ENCODE measurements at places on chromosomes 16 and 17.
A peak's percentile ranks its signal among the peaks of the same experiment; 100 is the strongest.

- DNase-seq: peak; percentile 21
Observed at GRCh38 chr16:62041401-62041800, 5.2 kb upstream of the CDH8 start.

GRCh38 chr16:674968-675883 is at the start of gene RHBDL1:
RHBDL1 (plus strand) TSS chr16:675671; CDS start chr16:675791, 120 bp downstream.
- DNase-seq: no peak

- no peak for DNase-seq
Observed at GRCh38 chr17:32570081-32570396, 83.2 kb downstream of the CDK5R1 start.

DNA sequence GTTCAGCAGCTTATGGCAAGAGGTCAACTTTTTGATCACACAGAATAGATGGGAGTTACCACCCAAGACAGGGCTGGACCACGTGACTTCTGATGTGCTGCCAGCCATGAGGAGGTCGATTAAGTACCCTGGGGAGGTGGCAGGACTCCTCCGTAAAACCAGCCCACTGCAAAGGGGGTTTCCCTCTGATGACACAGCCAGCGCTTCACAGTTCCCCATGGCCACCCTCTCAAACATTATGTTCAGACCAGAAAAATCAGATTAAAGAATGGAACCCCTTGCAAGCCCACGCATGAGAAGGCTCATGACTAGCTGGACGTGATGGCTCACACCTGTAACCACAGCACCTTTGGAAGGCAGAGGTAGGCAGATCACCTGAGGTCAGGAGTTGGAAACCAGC is 222.9 kb downstream of the CPPED1 start:
- DNase-seq: no peak

DNA sequence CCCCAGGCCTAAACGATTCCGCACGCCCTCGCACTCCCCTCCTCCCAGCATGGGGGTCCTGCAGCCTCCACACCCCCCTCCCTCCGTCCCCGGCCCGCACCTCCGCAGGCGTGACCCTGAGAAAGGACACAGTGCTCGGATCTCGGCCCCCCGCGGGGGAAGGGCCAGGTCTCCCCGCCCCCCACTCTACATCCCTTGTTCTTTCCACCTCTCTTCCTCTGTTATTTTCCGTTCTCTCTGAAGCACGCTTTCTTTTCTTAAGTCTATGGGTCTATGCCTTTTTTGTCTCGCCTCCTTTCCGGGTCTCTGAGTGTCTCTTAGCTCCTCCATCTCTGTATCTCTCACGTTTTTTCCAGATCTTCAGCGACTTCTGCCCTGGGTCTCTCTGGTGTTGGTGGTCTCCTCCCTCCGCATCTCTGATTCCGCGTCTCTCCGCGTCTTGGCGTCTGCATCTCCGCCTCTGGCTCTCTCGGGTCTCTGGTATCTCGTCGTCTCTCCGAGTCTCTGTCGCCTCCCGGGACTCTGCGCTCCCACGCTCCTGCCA is 2.1 kb upstream of the HES7 start:
- DNase-seq: no peak

DNA sequence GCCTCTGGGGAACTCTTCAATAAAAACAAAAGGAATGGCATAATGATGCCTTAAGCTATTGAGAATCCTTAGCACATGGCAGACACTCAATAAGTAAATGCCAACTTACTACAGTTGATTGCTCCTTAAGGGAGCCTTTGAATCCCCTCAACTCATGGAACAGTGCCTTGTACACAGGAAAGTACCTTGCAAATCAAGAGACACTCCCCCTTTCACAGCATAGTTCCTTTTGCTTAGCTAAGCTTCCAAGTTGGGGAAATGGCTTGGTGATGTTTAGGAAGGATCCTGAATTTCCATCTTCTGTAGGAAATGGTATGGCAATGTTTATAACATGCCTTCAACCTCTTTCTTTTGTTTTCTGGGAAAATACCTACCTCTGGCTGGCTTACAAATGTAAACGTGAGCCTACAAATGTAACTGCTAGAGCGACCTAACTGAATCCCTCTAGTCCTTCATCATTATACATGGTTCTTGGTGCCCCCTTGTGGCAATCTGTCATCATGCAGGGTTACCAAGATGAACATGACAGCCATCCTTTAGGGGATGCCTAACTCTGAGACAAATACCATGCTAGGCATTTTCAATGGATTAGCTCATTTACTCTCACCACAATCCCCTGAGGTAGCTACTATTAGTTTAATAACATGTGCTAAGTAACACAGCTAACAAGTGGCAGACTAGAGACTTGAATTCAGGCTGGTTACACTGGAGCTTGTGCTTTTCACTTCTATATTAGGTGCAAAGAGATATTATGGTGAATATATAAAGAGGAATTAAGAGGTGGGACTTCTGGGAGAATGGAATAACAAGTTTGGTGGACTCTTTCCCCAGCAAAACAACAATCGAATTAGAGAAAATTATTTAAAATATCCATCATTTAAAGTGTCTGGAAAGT is 65.0 kb downstream of the MMD start:
- DNase-seq: peak; percentile 26

DNA sequence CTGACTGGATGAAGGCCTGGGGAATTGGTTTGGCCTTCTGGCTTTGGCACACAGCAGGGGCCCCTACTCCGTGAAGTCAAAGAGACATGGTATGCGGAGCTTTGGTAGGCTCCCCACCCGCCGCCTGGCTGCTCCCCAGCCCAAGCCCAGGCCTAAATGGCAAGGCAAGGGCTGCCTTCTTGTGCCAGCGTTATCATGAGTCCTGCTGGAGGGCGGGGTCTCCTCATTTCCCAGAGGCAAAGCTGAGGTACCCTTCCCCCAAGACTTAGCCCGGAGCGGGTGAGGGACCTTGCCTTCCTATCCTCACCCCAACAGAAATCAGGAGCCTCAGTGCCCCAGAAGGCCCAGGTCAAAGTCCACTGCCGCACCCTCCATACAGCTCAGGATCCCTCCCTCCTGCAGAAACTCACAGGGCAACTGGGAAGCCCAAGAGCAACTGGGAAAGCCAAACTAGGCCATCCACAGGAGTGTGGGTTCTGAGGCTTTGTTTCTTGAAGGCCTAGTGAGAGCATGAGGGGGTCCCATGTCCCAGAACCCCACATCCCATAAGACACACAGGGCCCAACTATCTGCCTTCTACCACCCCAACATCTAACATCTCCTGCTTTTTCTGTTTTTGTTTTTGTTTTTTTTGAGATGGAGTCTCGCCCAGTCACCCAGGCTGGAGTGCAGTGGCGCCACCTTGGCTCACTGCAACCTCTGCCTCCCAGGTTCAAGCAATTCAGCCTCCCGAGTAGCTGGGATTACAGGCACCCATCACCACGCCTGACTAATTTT is 9.3 kb downstream of the PGAP3 start:
- DNase-seq: no peak

- no peak for DNase-seq
Observed at GRCh38 chr17:74682028-74682427, 30.7 kb downstream of the CD300LF start.

DNA sequence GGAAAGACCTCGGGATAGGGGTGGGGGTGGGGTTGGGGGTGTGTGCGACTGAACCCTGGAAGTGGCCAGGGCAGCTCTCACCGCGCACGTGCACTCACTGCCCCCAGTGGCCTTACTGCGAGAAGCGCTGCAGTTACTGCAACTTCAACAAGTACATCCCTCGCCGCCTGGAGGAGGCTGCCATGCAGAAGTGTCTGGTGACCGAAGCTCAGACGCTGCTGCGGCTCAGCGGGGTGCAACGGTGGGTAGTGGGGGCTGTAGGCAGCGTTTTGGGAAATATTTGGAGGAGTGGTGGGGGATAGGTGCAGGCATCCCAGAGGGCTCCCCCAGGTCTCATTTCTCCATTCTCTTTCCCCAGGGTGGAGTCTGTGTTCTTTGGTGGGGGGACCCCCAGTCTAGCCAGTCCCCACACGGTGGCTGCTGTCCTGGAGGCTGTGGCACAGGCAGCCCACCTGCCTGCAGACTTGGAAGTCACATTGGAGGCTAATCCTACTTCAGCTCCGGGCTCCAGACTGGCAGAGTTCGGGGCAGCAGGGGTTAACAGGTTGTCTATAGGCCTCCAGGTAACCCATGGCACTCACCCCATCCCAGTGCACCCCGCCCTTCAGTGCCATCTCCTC is 972 bp downstream of the RSAD1 start:
- no peak for DNase-seq

DNA sequence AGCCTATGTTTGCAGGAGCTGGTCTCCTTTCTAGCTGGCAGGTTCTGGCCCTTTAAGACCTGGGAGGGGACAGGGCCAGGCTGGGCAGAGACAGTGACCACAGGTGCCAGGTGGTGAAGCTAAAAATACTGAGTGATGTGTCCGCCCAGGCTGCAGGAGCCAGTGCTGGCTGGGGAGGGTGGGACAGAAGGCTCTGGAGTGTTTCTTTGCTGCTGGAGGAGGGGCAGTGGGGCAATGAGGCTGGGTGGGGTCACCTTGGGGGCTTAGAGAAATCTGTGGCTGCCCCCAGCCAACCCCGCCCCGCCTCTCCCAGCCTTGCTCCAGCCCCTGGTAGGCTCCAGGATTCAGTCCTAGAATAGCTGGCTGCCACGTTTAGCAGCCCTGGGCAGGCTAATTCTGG is 30.4 kb upstream of the SBK1 start:
- no peak for DNase-seq

DNA sequence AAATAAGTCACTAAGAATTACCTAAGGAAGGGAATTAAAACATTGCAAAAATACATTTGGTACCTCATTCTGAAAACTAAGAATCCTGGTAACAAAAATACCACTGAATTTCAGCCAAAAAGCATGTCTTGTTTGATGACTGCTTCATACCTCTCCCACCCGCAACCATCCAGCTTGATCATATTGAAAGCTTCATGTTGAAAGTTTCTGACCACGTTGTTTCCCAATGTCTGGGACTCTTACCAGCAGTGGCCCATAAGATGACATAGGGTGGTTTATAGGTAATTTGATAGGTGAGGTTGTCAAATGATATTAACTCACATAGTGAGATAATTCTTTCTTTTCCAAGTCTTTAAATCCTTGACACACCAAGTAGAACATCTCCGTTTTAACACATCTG is 139.3 kb downstream of the CDH11 start:
- DNase-seq: no peak

DNA sequence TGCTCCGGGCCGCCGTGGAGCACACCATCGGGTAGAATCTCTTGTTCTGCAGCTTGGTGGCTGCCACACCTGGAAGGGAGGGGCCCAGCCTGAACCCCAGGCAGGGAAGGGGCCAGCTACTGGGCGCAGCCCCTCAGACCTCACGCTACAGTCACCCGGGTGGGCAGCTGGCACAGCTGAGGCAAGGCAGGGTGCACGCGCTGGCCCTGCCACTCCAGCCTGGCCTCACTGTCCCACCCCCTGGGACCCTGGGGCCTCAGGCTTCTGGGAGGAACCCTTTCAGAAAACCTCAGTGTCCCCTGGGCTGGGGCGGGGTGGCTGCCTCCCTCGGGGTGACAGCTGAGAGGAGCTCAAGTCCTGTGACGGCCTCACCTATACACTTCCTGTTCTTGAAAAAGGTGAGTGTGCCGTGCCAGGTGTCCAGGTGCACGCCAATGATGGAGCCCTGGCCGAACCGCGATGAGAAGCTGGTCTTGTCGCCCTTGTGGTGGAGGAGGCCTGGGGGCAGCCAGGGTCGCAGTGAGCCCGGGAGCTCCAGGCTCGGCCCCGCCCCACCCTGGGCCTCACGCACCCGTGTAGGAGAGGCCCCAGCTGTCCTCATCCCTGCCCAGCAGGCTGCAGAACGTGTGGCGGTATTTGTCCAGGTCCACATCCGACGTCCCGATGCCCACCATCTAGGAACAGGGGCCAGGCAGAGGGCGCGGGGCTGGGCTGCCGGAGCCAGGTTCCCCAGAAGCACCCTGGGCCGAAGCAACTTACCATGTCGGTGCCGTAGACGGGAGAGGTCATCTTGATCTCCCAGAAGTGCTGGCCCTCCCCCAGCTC is 4.7 kb upstream of the MRPS34 start:
- DNase-seq: no peak

DNA sequence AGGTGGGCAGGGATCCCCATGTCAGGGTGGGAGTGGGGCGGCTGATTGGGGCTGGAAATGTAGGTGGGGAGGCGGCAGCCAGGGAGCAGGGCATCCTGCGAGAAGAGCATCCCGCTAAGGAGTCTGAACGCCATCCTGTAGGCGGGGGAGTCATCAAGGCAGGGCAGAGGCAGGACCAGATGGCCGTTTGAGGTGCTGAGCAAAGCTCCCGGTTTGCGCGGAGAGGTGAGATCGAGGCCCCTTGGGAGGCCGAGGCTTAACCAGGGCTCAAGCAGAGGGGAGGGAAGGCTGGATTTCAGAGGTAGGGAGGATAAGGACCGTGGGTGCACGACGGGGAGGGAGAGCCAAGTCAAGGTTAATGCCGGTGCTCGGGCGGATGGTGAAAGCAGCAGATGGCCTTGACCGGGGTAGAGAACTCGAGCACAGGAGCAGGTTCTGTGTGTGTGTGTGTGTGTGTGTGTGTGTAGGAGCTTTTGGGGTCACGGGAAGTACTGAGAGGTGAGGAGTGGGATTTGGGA is 472 bp upstream of the NME2 start:
- no peak for DNase-seq

Measured in kidney epithelial cell (primary cell).